ENCODE measurements at places on chromosomes 2 and 18. TPM values are rescaled to one million over a fixed set of nuclear protein-coding genes. Genes with fewer than 3 reads are reported as not detected.

- no peak for DNase-seq
These were observed 477.0 kb upstream of the MEIS1 start for GRCh38 chr2:65957886-65958285.

DNA sequence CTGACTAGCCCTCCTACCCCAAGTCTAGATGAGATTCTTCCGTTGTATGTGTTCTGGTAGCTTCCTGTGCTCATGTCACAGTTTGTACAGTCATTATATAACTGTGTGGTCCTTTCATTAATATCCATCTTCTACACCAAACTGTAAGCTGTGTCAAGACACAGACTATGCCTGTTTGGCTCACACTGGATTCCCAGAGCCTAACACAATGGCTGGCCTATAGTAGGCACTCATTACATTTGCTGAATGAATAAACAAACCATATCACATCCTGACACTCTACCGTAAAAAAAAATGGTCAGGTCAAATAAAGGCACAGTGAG lies 72.6 kb downstream of the ANKRD44 start:
- no peak for DNase-seq

GRCh38 chr2:233442028-233442310 lies 87.7 kb downstream of the DGKD start:
- DNase-seq = no peak

The SLC20A1 gene
- 34.1 TPM for total RNA-seq

DNA sequence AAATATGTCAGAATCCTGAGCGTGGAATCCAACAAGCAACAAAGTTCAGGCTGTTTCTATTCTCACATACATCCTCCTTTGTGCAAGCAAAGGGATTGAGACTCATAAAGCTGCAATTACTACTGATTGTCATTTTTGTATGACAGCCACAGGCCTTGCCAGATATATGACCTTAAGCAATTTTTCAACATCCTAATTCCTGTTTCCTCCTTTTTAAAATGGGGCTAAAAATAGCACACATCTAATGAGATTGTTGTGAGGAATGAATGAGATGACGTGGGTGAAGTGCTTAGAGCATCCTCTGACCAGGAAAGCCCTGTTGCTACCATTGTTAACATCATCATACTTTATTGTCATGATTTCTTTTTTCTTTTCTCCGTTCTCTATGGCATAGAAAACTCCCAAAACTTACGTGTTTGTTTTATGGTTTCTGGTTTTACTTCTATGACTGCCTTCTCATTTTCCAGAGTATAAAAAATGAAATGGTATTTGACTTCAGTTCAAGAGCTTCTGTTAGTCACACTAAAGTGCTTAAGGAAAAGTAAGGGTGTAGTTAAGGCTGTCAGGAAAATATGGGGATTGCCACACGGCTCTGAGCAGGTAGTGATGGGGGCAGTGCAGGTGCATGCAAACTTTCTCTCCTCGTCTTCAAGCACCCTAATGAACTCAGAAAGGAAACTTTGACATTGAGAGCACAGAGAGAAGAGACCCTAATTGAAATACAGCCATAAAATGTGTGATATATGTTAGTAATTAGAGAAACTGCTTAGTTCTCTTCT lies 590.6 kb upstream of the NETO1 start:
- DNase-seq = no peak

- DNase-seq = no peak
These were observed 7.7 kb upstream of the MARCHF4 start for GRCh38 chr2:216379977-216380376.

The FBXO15 gene
- total RNA-seq = 7.8 TPM

DNA sequence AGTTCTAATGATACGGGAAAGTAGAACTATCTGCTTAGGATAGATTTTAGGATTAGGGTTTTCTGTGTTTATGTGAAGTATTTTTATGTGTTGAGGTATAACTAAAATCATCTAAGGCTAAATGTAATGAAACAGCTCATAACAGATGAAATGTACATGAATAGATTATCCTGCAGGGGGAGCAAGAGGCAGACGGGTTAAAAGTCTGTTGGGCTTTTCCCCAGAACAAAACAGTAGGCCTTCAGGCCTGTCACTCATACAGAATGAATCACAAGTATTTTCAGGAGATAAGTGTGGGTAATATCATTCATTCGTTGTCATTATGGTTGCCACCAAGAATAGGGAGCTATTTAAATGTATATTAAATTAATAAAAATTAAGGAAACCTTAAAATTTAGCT lies 107.9 kb upstream of the IL1R2 start:
- peak; percentile 33 for DNase-seq

The KCNG2 gene
- 3.7 TPM for total RNA-seq

The PLGLB2 gene
- not detected for total RNA-seq

The CTNNA2 gene
- total RNA-seq = 24.3 TPM

The GNAL gene
- total RNA-seq = 4.2 TPM

GRCh38 chr2:79721061-79721460 lies 208.2 kb downstream of the CTNNA2 start:
- no peak for DNase-seq

- no peak for DNase-seq
These were observed 176.8 kb downstream of the RTP5 start for GRCh38 chr2:242046206-242046826.

The SCYGR4 gene
- not detected for total RNA-seq

The DNER gene
- total RNA-seq = 6.0 TPM

The VRK2 gene
- 19.2 TPM for total RNA-seq

GRCh38 chr2:128528133-128528532 lies 209.5 kb upstream of the HS6ST1 start:
- no peak for DNase-seq

GRCh38 chr2:6833300-6833604 lies 32.5 kb downstream of the CMPK2 start:
- DNase-seq = no peak

GRCh38 chr2:241454837-241455485 lies 53.4 kb downstream of the STK25 start:
- DNase-seq = no peak

DNA sequence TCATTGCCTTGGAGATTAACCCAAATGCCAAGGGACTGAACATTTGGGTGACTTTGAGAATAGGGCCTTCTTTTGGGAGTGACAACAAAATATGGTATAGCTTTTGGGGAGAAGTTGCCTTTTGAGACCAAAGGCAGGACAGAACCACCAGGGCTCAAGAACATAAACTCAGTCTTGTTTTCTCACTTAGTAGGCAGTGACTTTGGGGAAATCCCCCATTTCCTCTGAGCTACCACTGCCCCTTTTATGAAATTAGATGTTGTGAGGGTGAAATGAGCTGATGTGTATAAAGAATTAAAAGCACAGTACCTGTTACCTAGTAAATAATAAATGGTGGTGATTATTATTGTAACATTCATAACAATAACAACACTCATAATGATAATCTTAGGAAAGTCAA lies 36.5 kb downstream of the GPD2 start:
- no peak for DNase-seq

The SNORC gene
- 1.7 TPM for total RNA-seq

The PLA2R1 gene
- total RNA-seq = 8.1 TPM

- DNase-seq = no peak
These were observed 7.7 kb downstream of the RAB27B start for GRCh38 chr18:54835944-54836343.

Measured in prostate gland (tissue), 2 donors.